Activated CD8-positive, alpha-beta memory T cell treated with anti-CD3 and anti-CD28 coated beads for 1 hour (primary cell): ENCODE measurements at places on chromosomes 4 and X.

DNA sequence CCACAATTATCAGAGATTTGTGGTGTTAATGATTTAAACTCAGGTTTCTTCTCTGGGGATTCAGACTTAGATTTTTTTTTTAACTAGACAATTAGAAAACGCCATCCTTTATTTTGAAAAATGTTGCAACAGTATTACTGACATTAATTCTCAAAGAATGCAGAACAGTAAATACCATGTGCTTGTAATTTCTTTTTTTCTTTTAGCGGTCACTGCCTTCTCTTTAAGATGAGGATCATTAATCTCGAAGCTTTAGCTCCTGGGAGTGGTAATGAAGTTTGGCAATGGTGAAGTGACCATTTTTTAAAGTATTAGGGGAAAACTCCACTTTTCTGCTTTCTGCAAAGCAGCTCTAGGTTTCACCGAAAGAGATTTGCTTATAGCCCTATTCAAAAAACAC lies 164.0 kb upstream of the MBNL3 start:
- no peak for DNase-seq

DNA sequence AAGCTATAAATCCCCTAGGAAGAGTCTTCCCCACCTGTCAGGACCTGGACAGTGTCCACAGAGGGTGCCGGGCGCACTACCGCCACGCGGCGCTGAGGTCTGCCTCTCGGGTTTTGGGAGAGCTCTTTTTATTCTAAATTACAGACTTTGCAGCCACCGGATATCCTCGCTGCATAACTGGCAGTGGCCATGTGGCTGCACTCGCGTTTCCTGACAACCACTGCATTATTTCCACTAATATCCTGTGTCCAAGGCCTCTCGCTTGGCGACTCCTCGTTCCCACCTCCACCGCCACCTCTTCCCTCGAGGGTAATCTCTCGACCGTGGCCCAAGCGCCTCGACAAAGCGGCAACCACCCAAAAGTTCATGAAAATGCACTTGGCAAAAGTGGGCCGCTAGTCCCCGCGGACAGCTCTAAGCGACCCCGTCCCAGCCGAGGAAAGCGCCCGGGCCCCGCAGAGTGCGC lies 512 bp upstream of the TMEM131L start:
- no peak for DNase-seq

GRCh38 chr4:185286571-185286970 lies 77.2 kb downstream of the SNX25 start:
- DNase-seq = no peak

GRCh38 chr4:74555843-74556242 lies 110.9 kb downstream of the AREG start:
- no peak for DNase-seq

DNA sequence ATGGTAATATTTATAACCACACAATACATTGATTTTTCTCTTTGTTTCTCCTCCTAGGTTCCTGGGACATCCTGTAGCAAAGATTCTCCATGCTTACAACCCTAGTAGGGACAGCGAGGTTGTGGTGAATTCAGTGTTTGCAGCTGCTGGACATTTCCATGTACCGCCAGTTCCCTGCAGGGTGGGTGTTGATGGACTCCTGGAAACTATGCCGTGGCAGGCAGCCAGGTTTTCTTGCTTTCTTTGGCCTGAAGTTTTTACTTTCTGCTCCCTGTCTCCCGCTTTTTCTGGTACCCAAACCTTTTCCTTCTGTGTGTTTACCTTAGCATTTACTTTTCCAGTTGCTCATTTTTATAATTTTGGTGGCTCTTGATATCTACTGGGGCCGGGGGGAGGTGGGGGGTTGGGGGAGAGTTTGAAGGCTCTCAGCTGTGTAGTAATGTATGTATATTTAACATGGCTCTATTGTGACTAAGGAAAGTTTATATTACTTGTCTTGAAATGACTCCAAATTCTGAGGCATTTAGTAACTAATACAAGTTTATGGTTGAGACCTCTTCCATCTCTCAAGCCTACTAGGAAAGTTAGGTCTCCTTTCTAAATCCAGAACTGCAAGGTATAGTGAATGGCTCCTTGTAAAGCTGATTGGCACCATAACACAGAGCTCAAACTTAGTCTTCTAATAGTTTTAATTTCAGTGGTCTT lies 89.7 kb downstream of the TMEM131L start:
- DNase-seq = no peak

DNA sequence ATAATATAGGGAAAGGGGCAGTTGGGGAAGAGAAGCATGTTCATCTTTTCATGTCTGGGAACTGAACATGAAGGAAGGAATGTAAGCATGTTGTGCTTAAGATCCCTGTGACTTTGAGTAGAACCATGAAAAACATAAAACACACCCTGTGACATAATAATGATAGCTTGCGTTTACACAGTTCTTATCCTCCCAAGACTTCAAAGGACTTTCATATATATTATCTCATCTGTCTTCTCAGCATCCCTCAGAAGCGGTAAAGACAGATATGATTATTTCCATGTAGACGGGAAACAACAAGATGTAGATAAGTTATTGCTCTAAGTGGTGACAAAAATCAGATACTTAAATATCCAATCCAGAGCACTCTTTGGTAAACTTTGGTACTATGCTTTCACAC lies 3.3 kb upstream of the SH3RF1 start:
- no peak for DNase-seq

DNA sequence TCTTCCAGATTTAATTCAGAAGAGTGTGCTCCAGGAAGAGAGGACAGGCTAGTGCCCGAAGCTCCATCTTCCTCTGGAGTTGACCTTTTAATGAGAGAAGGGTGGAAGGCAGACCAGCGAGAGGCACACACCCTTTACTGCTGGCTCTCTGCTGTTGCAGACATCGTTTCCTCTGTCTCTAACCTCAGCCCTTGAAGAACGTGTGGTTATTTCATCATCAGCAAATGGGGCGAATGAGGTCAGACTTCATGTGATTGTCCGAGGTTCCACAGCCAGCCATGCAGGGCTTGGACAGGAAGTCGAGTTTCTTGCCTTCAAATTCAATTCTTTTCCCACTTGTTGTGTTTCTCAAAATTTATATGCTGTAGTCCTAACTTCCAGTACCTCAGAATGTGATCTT lies 155.2 kb upstream of the MSX1 start:
- no peak for DNase-seq

DNA sequence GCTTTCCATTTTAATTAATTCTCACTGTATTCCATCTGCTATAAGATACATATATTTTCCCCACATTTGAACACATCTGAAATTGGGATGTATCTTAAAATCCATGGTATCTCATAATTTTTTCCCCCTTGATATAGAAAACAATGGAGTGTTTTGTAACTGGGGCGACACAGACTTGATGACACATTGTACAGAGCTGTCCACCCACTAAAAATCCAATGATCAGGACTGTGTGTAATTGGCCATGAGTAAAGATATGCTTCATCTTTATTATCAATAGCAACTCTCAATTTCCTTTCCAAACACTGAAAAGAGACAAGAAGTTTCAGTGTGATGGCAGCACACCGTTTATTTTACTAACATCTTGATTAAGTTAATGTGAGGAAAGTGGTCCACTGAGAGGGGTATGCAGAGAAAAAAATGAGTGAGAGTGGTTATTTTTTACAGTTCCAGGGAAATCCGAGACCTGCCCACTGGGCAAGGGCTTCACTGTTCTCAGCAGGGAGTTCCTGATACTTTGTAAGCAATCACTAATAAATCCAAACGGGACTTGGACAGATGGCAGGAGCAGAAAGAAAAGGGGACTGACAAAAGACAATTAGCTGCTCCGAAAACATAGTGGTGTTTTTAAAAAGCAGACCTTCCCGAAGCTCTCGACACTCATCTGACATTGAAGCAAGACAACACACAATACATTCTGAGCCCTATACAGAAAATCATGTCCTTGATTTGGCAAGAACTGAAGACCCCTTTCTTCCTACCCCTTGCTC lies 149.4 kb downstream of the TSPAN5 start:
- no peak for DNase-seq

GRCh38 chr4:15689540-15689939 lies 7.9 kb downstream of the FAM200B start:
- no peak for DNase-seq

DNA sequence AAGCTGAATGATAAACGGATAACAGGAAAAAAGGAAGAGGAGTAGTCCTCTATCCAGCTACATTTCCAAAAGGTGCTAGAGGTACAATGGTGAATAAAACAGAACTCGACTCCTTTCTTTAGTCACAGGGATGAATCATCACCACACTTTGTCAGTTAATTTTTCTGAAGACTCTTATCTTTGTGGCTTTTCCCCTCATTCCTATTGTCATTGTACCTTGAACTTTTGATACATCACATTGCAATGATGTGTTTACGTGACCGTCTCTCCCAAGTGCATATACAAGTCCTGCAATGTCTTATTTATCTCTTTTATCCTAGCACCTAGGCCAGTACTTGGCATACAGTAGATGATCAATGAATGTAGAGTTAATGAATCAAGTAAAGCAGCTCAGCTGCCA lies 134.7 kb downstream of the LHFPL1 start:
- no peak for DNase-seq

GRCh38 chrX:153706799-153707198 lies 17.4 kb downstream of the BCAP31 start:
- no peak for DNase-seq

DNA sequence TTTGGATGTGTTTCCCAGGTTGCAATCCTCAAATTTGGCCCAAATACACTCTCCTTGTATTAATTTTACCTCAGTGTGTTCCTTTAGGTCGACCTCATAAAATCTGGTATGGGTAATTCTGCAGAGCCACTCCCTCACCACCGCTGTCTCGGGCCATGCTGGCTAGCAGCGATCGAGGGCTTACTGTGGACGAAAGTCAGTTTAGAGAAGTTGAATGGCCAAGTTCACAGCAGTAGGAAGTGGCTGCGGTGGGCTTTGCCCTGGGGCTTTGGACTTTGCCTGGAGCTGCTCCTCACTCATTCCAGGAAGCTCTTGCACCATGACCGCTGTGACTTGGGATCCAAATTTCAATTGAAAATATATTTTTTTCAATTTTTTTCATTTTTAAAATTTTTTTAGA lies 19.6 kb downstream of the TMEM187 start:
- no peak for DNase-seq

GRCh38 chr4:834368-835147 lies 8.6 kb upstream of the CPLX1 start:
- DNase-seq = no peak

DNA sequence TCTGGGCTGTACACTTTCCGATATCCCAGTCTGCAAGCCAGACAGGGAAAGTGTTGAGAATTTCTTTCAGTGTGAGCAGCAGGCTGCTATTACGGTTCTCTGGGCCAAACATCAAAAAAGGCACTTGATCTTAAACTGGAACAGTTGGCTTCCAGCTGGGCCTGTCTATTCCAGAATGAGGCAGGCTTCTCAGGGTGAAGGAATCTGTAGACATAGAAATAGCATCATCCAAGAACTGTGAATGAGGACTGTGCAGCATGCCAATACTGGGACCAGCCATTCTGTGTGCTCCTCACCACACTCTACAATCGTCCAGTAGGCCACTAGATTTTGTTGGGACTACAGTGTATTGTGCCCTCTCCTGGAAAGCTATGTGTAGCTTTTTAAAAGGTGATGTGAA lies 31.1 kb downstream of the ART3 start:
- no peak for DNase-seq

GRCh38 chr4:93127489-93127888 lies 701.1 kb upstream of the ATOH1 start:
- DNase-seq = no peak

DNA sequence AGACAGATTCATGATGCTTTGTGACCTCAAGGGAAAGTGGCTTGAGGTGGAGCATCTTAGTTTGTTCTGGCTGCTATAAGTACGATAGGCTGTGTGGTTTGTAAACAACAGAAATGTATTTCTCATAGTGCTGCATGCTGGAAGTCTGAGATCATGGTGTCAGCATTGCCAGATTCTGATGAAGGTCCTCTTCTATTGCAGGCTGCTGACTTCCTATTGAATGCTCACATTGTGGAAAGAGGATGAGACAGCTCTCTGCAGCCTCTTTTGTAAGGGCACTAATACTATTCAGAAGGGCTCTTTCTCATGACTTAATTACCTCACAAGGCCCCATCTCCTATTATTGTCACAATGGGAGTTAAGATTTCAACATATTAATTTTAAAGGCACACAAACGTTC lies 1674.0 kb upstream of the PCDH7 start:
- no peak for DNase-seq

DNA sequence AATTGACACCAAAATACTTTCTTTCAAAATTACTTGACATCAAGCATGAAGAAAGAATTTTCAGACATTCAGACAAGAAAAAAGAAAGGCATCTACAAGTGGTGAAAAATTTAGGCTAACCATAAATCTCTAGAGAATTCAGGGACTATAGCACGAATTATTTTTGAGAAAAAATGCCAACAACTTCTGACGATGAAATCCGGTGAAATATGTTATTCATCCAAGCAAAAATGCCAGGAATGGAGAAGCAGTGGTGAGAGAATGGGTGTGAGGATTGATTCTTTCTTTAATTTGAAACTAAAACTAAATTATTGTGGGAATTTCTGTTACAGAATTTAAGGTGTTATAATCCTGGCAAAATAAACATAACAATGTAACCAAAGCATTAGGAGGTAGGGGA lies 69.4 kb upstream of the SORBS2 start:
- DNase-seq = no peak

DNA sequence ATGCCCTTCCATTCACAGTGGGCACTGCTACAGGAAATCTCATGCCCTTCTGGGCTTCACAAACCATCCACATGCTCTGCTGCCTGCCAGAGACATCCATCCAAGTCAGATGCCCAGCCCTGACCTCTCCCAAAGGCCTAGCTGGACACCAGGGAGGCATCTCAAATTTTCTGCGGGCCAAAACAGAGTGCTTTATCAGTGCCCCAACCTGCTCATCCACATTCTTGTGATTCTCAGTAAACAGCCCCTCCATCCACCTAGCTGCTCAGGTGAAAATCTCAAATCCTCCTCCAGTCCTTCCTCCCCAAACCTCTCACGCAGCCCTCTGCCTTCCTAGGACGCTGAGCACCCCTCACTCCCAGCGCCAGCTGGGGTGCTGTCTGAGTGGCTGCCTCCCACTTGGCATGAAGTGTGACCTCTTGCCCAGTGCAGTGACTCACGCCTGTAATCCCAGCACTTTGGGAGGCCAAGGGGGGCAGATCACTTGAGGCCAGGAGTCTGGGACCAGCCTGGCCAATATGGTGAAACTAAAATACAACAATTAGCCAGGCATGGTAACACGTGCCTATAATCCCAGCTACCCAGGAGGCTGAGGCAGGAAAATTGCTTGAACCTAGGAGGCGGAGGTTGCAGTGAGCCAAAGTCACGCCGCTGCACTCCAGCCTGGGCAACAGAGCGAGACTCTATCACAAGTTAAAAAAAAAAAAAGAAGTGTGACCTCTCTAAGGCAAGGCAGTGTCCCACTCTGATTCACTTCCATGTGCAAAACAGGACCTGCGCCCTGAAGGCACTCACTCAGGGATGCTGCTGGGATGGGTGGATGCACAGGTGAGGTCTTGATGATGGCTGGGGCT lies 1.7 kb upstream of the AFAP1 start:
- DNase-seq = no peak

DNA sequence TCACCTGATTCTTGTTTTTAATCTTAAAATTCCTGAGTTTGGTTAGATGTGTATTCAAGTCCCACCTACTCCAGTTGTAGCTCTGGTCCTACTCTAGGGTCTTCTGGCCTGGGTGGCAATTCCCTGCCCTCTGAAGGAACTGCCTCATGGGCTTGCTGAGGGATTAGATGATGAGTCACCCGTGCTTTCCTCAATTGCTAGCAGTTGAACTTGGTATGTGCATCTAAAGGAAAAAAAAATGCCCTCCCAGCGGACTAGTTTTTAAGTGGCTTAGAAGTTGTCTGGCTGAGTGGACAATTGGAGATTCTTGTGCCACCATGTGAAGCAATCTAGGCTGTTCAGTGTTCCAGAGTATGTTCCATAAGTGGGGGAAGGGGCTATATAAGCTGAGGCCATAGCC lies 127.0 kb downstream of the CCNG2 start:
- DNase-seq = no peak

- no peak for DNase-seq
Measured at GRCh38 chr4:2043396-2044118, 15.6 kb upstream of the NAT8L start.
